ENCODE measurements at places on chromosomes 2 and 18.
A peak's percentile ranks its signal among the peaks of the same experiment; 100 is the strongest.

- no peak overlapping the region for H3K27ac ChIP-seq
- peaks cover 65% of the 10 kb centered on the region for H3K36me3 ChIP-seq
- DNase-seq, result no peak
- H3K27me3 ChIP-seq, result no peaks in the 10 kb centered on the region
- H3K4me3 ChIP-seq, result no peak overlapping the region
Measured at GRCh38 chr18:12359515-12359927, 17.5 kb downstream of the AFG3L2 start.

- DNase-seq, result no peak
- no peak overlapping the region for H3K4me3 ChIP-seq
- no peaks in the 10 kb centered on the region for H3K27me3 ChIP-seq
Measured at GRCh38 chr2:212173756-212174510, 364.7 kb downstream of the ERBB4 start.

DNA sequence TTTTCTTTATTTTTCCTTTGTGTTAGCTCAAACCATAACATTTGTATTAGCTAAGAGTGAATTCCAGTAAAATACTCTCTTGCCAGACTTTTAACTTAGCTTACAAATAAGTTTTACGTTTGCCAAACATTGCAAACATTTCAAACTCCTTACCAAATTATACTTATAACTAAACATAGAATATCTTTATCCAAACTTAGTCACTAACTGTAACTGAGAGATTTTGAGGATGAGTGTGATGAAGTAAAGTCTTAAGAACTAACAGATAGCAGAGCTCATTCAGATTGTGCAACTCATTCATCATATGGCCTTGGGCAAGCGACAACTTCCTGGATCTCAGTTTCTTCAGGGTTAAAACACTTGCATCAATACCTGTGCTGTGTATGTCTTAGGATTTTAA is 533.7 kb downstream of the TDRD15 start:
- no peaks in the 10 kb centered on the region for H3K36me3 ChIP-seq
- no peak overlapping the region for H3K4me3 ChIP-seq
- no peak overlapping the region for H3K27ac ChIP-seq
- H3K4me1 ChIP-seq, result no peaks in the 10 kb centered on the region

- no peak for DNase-seq
- no peak overlapping the region for H3K4me3 ChIP-seq
- H3K27me3 ChIP-seq, result no peaks in the 10 kb centered on the region
- no peak overlapping the region for H3K27ac ChIP-seq
Measured at GRCh38 chr2:23967846-23968245, 27.6 kb downstream of the UBXN2A start.

GRCh38 chr2:42636934-42637333 is 68.5 kb downstream of the MTA3 start:
- no peaks in the 10 kb centered on the region for H3K36me3 ChIP-seq
- no peaks in the 10 kb centered on the region for H3K4me1 ChIP-seq
- DNase-seq, result no peak
- H3K4me3 ChIP-seq, result no peak overlapping the region

- DNase-seq, result peak; percentile 33
- H3K36me3 ChIP-seq, result no peaks in the 10 kb centered on the region
- H3K4me3 ChIP-seq, result no peak overlapping the region
- no peaks in the 10 kb centered on the region for H3K27me3 ChIP-seq
- H3K27ac ChIP-seq, result peak overlapping the region; percentile 45
Measured at GRCh38 chr2:85949280-85949679, 60.5 kb upstream of the ST3GAL5 start.
